Neural crest cell (in vitro differentiated cells): ENCODE measurements at places on chromosomes 5 and 9. TPM values are rescaled to one million over a fixed set of nuclear protein-coding genes. Genes with fewer than 3 reads are reported as not detected.

GRCh38 chr5:166282939-166283338 is 2008.5 kb upstream of the WWC1 start:
- DNase-seq: no peak

DNA sequence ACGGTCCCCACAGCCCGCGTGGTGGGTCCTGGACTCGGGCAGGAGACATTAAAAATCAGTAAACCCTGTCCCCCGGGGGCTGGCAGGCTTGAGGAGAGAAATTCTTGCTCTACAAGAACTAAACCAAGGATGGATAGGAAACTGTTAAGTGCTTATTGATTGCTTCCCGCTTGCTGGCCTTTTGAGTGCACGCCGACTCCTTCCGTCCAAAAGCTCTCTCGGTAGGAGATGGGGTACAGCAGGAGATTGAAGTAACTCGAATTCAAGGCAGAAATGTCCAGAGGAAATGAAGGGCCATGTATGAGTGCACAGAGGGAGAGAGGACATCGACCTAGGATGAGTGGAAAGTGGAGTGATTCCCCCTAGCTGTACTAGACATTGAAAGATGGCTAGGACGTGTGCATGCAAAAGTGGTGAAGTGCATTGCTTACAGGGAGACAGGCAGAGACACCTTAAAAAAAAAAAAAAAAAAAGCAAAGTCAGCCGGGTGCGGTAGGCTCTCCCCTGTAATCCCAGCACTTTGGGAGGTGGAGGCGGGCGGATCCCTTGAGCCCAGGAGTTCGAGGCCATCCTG is 923 bp downstream of the RECK start:
- DNase-seq: no peak

DNA sequence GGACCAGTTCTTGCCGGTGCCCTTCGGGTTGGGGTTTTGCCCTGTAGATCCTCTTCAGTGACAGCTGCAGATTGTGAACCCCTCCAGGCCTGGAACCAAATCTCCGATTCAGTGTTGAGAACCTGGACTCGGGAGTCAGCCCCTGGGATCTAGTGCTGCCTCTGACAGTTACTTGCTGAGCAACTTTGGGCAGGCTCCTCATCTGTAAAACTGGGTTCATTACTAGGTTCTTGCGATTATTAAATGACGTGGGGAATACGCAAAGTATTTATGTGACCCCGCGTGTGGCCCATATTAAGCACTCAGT is 600 bp downstream of the ERCC6L2 start:
- no peak for DNase-seq

GRCh38 chr9:128732576-128732975 is 8.6 kb upstream of the ZDHHC12 start:
- DNase-seq: no peak

DNA sequence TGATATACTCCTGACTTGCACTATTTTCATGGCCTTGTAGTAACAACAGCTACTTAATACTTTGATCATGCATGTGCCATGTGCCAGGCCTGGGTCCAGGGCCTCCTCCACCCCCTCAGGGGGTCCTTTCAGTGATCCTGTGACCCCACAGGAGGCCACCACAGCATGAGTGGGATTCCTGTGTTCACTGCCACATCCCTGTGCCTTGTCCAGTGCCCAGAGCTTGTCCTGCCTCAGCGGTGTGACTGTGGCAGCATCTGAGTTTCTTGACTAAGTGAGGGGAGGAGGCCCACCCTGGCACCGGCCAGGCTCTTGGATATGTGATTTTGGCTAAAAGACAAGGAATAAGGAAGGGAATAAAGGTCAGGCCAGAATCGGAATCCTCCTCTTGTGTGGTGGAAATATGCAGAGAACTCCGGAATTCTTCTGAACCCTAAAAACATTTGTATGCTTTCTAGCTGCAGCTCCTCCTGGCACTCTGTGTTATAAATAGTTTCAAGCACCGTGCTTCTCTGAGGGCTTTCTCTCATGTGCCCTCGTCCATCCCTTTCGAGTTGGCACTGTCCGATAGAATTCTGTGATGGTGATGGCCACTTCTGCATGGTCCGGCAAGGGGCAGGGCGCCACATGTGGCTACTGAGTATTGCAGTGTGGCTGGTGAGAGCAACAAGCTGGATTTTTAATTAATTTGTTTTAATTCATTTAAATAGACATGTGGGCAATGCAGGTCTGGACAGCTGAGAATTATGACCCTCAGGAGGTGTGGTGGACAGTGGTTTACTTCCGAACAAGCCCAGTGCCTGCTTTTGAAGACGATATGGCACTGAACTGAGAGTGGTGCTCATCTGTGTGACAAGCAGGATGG is 31.8 kb downstream of the TENT4A start:
- no peak for DNase-seq

DNA sequence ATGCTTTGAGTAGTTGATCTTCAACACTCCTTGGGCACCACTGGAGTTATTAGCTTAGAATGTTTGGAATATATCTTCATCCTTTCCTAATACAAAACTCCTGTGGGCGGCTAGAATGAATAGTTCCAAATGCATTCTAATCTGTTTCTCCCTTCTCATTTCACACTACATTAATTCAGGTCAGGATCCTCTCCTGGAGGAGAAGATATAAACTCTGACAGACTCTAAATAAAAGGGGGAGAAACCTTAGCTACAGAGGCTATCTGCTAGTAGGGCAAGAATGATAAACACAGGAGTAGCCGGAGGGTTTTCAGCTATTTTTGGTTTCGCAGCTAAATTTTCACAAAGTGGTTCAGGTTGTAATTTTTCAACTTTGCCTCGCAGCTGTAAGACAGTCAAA is 45.2 kb upstream of the FAM240B start:
- no peak for DNase-seq

Gene TAF11L9
- total RNA-seq: not detected in 2 replicates

Gene CTXN3
- not detected in 2 replicates for total RNA-seq
